Foreskin keratinocyte (primary cell): ENCODE measurements at places on chromosomes 4 and X.
A peak's percentile ranks its signal among the peaks of the same experiment; 100 is the strongest.

- DNase-seq = no peak
Measured at GRCh38 chr4:89379511-89380044, 72.0 kb upstream of the GPRIN3 start.

- DNase-seq = no peak
Measured at GRCh38 chr4:1105067-1105466, 8.3 kb downstream of the RNF212 start.

DNA sequence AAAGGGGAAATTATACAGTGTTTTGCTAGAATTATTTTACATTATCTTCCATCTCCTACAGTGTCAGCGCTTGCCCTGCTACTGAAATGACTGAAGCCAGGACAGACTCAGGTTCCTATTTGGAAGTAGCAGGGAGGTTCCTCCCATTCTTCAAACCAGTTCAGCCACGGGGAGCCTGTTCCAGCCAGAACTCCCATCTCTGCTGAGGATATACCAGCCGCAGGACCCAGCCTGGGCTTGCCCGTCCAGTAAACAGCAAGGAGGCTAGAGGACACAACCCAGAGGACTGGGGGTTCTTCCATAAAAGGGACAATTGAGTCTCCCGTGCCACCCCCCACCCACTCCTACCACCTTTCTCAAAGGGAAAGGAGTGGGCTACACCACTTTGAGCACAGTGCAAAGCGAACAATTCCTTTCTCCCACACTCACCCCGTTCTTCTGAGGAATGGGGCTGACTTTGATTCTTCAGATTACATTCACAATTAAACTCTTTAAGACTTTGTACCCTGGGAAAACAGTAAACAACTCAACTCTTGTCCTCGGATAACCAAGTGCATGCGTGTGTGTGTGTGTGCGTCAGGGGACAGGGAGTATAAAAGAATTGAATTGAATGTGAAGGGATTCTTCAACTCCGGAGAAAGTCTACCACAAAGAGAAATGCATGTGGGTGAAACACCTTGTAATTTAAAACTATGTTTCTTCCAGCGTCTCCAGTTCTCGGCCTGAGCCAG lies 31.0 kb upstream of the PPARGC1A start:
- peak; percentile 39 for DNase-seq

DNA sequence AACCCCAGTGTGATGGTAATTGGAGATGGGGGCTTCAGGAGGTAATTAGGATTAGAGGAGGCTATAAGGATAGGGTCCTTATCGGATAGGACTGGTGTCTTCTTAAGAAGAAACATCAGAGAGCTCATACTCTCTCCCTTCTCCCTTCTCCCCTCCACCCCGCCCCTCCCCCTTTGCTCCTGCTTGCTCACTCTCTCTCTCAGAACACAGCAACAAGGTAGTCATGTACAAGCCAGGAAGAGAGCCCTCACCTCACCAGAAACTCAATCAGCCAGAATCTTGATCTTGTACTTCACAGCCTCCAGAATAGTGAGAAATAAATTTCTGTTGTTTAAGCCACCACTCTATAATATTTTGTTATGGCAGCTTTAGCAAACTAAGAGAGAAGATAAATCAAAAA lies 4.5 kb downstream of the DDX60L start:
- no peak for DNase-seq

GRCh38 chr4:73446336-73446938 lies 10.4 kb downstream of the AFP start:
- DNase-seq = peak; percentile 42

- no peak for DNase-seq
Measured at GRCh38 chrX:119228512-119229252, 7.4 kb upstream of the PGRMC1 start.

- no peak for DNase-seq
Measured at GRCh38 chrX:31894152-31894551, 822.3 kb upstream of the FTHL17 start.

- no peak for DNase-seq
Measured at GRCh38 chr4:75490155-75490554, 24.0 kb downstream of the RCHY1 start.

GRCh38 chrX:120450163-120450562 lies 18.9 kb downstream of the LAMP2 start:
- DNase-seq = no peak

GRCh38 chr4:47413521-47413920 lies 50.0 kb downstream of the COMMD8 start:
- no peak for DNase-seq

DNA sequence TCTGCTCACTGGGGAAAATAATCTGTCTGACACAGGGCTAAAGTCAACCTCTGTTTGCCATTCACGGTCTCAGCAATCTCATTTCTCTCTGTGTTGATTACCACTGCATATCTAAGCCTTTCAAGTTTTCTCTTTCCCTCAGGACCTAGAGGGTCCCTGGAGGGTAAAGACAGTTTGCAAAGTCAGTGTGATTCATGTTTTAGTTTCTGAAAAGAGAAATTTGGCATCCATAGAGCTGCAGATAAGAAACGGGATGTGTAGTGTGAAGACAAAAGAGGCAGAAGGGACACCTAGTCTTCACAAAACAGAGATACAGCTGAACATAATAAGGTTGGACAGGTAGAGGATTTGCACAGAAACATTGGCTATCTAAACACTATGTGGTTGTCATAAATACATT lies 34.5 kb upstream of the KDR start:
- DNase-seq = no peak

DNA sequence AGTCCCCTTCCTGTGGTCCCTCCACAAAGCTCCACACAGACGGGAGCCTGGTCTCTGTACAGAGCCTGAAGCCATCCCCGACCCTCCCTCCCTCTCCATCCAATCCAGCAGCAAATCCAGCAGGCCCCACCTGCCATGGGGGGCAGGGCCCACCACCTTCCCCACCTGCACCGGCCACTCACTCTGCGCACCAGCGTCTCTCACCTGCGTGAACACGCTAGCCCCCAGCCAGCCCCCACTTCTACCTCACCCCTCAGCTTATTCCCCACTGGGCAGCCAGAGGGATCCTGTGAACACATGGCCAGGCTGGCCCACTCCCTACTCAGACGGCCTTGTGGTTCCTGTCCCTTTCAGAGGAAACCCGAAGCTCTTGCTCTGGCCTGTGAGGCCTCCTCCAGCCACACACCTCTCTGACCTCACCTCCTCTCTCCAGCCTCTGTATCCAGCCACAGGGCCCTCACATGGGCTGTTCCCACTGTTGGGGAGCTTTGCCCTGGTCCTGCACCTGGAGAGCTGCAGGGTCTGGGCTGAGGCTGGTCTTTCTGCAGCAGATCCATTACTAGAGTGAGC lies 70.9 kb downstream of the WFS1 start:
- DNase-seq = no peak

- no peak for DNase-seq
Measured at GRCh38 chrX:19121898-19122640, at the start of gene ADGRG2. Gene ADGRG2 (minus strand): TSS chrX:19122468. CDS start chrX:19068834, 53,634 bp downstream.

DNA sequence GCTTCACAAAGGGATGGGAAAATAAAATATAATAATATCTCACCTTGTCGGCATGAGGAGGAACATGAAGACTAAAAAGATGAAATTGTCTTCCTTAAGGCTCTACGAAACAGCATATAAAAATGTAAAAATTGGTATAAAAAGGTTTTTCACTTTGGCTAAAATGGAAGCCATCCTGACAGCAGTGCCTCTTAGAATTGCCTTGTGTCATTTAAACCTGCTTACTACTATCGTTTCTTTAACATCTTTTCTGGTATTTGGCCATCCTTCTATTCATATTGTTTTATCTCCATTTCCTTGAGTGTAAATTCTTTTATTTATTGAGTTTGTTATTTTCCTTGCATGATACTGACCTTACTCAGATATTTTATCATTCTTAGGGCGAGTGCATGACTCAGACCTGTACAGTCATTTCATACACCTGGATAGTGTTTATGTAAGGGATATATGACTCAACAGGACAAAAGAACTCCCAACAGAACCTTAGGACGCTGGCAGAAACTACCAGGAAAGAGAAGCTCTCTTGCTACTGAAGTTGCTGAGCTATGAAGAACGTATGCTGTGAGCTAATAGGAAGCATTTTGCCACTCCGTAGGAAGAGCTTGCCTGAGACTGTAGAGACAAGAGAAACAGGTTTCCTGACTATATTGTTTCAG lies 5.8 kb upstream of the CDKN2AIP start:
- peak; percentile 100 for DNase-seq

GRCh38 chr4:663438-664428 lies 10.3 kb downstream of the ATP5ME start:
- DNase-seq = no peak
